ENCODE measurements at places on chromosomes 4 and X. TPM values are rescaled to one million over a fixed set of nuclear protein-coding genes. Genes with fewer than 3 reads are reported as not detected.

CCSER1 gene
- total RNA-seq: not detected

IQSEC2 gene
- 0.14 TPM for total RNA-seq

- H3K36me3 ChIP-seq: no peaks in the 10 kb centered on the region
- H3K4me1 ChIP-seq: no peaks in the 10 kb centered on the region
- no peak for DNase-seq
- H3K27ac ChIP-seq: no peak overlapping the region
- H3K27me3 ChIP-seq: no peaks in the 10 kb centered on the region
- no peak overlapping the region for H3K4me3 ChIP-seq
Observed at GRCh38 chr4:112759313-112759712, 122.4 kb downstream of the LARP7 start.

GRCh38 chrX:140524556-140524955 is 19.7 kb upstream of the SOX3 start:
- no peak overlapping the region for H3K27ac ChIP-seq
- no peak for DNase-seq
- H3K27me3 ChIP-seq: no peaks in the 10 kb centered on the region
- no peaks in the 10 kb centered on the region for H3K4me1 ChIP-seq

GRCh38 chr4:163816494-163816893 is 322.0 kb downstream of the TMA16 start:
- no peaks in the 10 kb centered on the region for H3K36me3 ChIP-seq
- no peaks in the 10 kb centered on the region for H3K27me3 ChIP-seq
- H3K27ac ChIP-seq: no peak overlapping the region
- DNase-seq: no peak

CT45A9 gene
- total RNA-seq: not detected

GRCh38 chrX:34578237-34578636 is 78.8 kb downstream of the TMEM47 start:
- H3K4me1 ChIP-seq: no peaks in the 10 kb centered on the region
- H3K36me3 ChIP-seq: no peaks in the 10 kb centered on the region
- DNase-seq: no peak
- H3K4me3 ChIP-seq: no peak overlapping the region

DNA sequence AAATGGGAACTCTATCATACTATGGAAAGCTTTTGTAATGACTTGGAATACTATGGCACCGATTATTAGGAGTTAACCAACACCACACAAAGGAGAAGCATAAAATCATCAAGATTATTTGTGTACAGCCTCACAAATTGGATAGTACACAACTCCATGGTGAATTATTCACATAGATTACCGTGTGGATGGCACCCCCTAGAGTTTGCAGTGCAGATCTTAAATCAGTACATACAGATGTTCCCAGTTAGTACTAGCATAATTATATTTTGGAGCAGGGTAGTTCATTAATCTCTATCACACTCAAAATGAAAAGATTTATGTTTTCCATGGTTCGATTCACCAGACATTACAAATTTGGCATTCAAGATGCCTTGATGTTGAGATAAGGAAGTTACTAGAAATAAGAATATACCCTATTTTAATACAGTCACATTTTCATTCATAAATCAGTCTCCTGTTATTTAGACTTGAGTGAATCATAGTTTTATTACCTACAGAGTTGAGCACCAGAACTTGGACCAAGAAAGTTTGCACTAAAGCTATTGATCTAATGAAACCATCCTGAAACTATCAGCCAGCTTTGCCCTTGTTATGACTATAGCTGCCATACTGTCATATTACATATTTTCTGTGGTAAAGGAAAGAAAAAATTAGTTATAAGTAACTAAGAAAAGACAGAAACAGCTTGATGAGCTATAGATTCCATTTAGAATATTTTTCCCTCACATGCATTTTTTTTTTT is 531.8 kb downstream of the GLUD2 start:
- no peak overlapping the region for H3K4me3 ChIP-seq
- no peaks in the 10 kb centered on the region for H3K36me3 ChIP-seq
- H3K4me1 ChIP-seq: peaks cover 2% of the 10 kb centered on the region
- no peaks in the 10 kb centered on the region for H3K27me3 ChIP-seq
- DNase-seq: no peak

CMC4 gene
- total RNA-seq: 4.3 TPM

- no peak for DNase-seq
- H3K36me3 ChIP-seq: no peaks in the 10 kb centered on the region
- H3K4me1 ChIP-seq: no peaks in the 10 kb centered on the region
Observed at GRCh38 chr4:180333162-180333561, 1910.0 kb upstream of the TENM3 start.

PABPC4L gene
- total RNA-seq: not detected

DNA sequence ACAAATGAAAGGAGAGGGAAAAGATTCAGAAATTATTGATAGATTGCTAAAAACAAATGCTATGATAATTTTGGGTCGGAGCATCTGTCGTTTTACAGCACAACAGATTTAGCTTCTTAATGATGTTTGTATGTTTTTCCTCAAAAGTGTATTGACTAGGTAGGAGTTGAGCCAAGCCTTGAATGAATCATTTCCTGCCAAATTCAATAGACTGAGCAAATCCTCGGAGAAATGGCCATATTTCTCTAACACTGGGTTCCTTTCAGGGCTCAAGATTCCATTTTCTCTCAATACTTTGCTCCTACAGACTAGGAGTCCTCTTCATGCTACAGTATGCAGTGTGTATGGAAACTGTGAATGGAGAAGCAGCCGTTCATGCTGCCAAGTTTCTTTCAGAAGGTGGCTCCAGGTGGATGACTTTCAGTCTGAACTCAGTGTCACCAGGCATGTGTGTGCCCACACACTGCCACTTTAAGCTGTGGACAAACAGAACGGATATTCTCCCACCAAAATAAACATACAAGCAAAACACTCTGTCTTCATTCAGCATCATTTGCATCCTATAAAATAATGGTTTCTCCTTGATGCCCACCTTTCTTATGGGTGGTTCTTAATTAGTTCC is 146.0 kb downstream of the TBL1X start:
- H3K4me3 ChIP-seq: no peak overlapping the region
- no peaks in the 10 kb centered on the region for H3K4me1 ChIP-seq
- H3K36me3 ChIP-seq: no peaks in the 10 kb centered on the region

TEX13D gene
- 0.11 TPM for total RNA-seq

- H3K27ac ChIP-seq: no peak overlapping the region
- H3K4me3 ChIP-seq: no peak overlapping the region
- no peak for DNase-seq
Observed at GRCh38 chrX:23694606-23695005, 27.3 kb downstream of the PRDX4 start.

- no peak overlapping the region for H3K27ac ChIP-seq
- H3K4me3 ChIP-seq: no peak overlapping the region
- H3K27me3 ChIP-seq: peaks cover 18% of the 10 kb centered on the region
- no peaks in the 10 kb centered on the region for H3K36me3 ChIP-seq
- peaks cover 20% of the 10 kb centered on the region for H3K4me1 ChIP-seq
Observed at GRCh38 chr4:152686452-152687013, 6.7 kb upstream of the TMEM154 start.

- H3K4me1 ChIP-seq: peaks cover 18% of the 10 kb centered on the region
- no peaks in the 10 kb centered on the region for H3K27me3 ChIP-seq
- no peak for DNase-seq
Observed at GRCh38 chrX:40153345-40154249, 55.8 kb upstream of the BCOR start.

GRCh38 chrX:12245650-12246645 is 107.7 kb downstream of the FRMPD4 start:
- no peak for DNase-seq
- no peaks in the 10 kb centered on the region for H3K36me3 ChIP-seq
- H3K4me1 ChIP-seq: no peaks in the 10 kb centered on the region
- H3K27me3 ChIP-seq: no peaks in the 10 kb centered on the region
- no peak overlapping the region for H3K4me3 ChIP-seq

DNA sequence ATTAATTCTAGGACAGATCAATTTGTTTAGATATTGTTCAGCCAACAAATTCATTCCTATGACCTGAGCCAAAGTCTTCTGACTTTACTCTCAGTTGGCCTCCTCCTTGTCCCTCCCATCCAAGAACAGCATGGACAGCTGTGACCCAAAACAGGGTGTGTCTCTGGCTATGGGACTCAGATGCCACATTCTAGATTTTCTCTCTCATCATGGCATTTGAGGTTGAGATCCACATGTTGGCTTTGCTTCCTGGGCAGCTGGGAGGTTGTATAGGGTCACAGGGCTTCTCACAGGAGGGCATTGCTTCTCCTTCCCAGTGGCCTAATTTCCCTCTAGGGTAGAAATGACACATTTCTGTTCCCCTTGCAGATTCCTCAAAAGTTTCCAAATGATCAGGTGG is 22.6 kb upstream of the EGF start:
- H3K27ac ChIP-seq: no peak overlapping the region
- H3K27me3 ChIP-seq: peaks cover 6% of the 10 kb centered on the region
- DNase-seq: no peak

DNA sequence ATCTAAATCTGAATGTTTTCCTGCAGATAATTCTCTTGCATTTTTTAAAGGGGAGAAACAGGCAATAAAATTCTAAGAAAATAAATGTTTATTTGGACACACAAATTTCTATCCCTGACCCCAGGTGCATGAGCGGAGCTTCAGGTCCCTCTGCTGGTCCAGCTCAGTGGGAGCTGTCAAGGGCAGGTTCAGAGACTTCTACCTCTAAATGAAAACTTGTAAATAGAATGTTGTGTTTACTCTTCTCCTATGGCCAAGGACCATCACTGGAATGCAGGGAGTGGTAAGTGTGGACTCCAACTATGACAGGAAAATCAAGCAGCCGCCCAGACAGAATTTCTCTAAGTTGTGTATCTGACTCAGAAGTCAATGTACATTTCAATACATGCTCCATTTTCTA is 148.6 kb upstream of the TTC29 start:
- H3K27me3 ChIP-seq: no peaks in the 10 kb centered on the region
- no peak for DNase-seq
- H3K36me3 ChIP-seq: no peaks in the 10 kb centered on the region
- H3K4me3 ChIP-seq: no peak overlapping the region

Measured in activated T-helper 2 cell treated with anti-CD3 and anti-CD28 coated beads, Interferon-gamma antibody, Interleukin-2, Interleukin-4, amounts not matched to agents 10 μg/mL and 5 μg/mL and 100 μg/mL, durations not matched to agents 14 hours and 24 hours and 36 hours (primary cell).